ENCODE measurements at places on chromosomes 6 and 20.

- DNase-seq: no peak
These were observed 22.2 kb downstream of the TBC1D20 start for GRCh38 chr20:440148-440547.

- no peak for DNase-seq
These were observed 1.1 kb upstream of the FAM162B start for GRCh38 chr6:116766506-116767176.

- DNase-seq: no peak
These were observed 126.9 kb downstream of the SYCP2 start for GRCh38 chr20:59806578-59806975.

DNA sequence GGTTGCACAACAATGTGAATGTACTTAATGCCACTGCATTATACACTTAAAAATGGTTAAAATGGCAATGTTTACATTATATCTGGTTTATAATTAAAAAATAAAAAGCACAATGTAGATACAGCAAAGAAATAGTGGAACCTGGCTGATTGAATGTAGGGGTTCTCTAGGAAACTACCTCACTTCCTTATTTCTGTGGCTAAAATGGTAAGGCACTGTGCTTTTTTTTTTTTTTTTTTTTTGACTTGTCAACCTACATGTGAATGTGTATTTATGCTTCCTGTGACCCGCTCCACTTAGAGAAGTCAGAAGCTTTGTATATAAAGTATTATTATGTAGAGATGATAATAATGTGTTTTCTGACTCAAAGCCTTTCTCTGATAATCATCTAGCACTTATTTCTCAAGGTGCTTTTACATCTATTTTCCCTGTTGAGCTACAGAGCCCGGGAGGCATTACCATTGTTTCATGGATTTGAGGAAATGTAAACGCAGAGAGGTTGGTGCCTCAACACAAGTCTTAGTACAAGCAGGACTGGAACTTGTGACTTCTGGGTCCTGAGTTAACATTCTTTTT is 55.0 kb downstream of the SOX4 start:
- DNase-seq: no peak

DNA sequence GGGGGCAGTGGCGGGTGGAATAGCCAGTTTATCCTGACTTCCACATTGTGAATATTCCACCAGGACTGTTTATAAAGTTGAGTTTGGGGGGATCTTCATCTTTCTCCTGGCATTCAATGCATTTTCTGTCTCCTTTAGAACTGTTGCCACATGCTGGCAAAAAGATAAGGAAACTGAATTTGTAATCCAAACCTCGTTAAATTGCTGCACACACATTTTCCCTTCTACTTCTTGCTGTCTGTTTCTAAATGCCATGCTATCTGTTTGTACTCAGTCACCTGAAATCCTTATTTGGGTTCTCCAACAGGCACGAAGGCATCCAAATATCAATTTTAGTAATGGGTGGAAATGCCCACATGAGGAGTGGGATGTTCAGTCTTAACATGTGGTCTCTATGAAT is 180.2 kb upstream of the CCN2 start:
- no peak for DNase-seq

DNA sequence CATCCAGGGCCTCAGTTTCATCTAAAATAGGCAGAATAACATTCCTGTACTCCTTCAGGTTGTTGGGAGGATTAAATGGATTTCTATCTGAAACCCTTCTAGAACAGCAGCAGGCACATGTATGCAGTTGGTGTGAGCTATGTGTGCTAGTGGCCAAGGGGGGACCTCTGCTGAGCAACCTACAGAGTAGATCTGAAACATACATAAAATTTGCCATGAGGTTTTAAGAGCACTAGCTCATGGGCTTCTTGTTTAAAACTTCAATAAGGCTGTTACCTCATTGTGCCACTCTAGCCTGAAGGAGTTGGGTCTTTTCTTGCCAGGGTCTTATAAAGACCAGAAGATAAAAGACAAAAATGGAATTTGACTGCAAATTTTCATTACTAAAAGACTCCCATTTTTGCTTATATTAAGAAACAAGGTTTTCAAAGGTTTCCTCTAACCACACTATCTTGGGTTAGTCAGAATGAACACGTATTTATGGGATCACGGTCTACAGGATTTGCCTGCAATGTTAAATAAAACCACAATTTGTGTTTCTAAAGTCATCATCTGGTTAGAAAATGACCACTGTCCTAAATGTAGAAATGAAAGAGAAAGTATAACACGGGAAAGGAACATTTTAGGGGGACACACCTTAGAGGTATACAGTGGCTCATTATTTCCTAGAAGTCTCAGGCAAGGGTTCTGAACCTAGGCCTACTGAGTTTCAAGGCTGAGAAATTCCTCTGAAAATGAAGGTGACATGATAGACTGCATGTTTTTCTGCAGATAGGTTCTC is 144.9 kb upstream of the OLIG3 start:
- DNase-seq: no peak

- DNase-seq: peak; percentile 96
These were observed at the start of gene KIF16B for GRCh38 chr20:16573001-16573965. Gene KIF16B (minus strand): TSS chr20:16573448. CDS start chr20:16573275, 173 bp downstream.

All from left ventricle myocardium superior (tissue), 1 donor.